ENCODE measurements at places on chromosomes 6 and 20.

GRCh38 chr20:37316775-37317170 is 27.3 kb downstream of the MANBAL start:
- no peak for DNase-seq

- no peak for DNase-seq
Measured at GRCh38 chr6:169862892-169863525, 111.6 kb downstream of the ERMARD start.

DNA sequence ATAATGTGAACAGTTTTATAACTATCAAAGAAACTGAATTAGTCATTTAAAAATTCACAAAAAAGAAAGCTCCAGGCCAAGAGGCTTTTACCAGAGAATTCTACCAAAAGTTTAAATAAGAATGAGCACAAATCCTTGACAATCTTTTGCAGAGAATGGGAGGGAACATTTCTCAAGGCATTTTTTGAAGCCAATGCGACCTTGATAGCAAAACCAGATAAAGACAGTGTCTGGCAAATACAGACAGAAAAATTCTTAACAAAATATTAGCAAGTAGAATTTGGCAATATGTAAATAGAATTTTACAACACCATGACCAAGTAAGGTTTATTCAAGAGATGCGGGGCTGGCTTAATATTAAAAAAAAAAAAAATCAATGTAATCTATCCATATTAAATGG is 41.7 kb downstream of the RNF24 start:
- no peak for DNase-seq

DNA sequence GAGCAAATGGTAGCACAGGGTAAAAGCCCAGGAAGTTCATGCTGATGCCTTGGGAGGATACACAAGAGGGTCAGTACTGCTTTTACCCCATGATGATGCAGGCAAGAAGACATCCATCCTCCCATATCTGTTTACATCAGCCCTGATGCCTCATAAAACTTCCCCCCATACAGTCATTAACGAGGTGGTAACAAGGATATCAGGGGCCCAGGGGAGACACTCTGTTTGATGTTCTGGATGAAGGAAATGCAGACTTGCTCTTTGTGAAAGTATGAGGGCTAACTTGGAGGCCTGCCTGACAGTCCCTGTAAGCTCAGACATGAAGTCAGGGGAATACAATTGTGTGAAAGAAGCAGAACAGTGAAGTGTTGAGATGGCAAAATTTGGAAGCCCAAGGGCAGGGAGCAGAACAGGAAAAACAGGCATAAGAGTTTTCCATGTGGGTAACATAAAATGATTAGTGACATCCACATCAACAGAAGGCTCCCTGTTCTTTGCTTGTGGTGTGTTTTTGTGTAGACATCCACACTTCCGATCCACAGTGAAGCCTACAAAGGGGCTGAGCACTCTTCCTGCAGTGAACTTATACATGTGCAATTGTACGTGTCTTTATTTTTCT is 813.4 kb downstream of the MAFB start:
- no peak for DNase-seq

DNA sequence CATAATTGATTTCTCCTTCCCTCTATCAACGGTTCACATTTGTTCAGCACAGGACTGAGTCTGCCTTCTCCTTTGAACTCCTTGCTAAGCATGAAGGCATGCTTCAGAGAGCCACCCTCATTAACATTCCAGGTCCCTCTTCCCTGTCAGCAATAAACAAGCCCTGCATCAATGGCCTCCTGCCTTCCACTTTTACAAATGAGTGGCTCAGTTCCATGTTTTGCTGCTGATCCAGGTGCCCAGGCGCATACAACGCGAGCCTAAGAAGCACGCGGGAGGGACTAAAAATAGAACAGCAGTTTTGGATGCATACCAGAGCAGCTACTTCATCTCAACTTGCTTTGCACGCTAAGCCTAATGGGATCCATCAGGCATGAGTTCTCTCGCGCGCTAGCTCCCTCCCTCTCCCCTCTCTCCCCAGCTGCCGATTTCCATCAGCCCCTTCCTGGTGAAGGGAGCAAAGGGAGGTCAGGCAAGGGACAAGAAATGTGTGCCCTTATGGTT is 53.4 kb downstream of the TRAF3IP2 start:
- DNase-seq: no peak

- no peak for DNase-seq
Measured at GRCh38 chr6:136803608-136804007, 11.3 kb upstream of the MAP3K5 start.

DNA sequence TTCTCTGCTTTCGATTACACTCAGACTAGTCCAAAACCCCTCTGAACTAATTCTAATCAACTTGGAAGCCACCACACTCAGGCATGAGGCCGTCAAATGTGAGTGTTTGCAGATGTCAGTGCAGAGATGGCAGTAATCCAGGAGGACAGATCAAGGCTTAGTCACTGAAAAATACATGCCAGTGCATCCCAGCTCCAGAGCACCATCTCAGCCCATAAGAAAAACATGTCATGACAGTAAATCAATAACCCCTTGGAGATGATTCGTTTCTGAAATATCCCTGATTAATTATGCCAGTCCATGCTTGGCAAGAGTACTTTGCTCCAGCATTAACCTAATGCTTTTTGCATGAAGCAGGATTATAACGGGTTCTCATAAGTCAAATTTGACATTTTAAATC is 179.5 kb downstream of the ADAT2 start:
- DNase-seq: no peak

DNA sequence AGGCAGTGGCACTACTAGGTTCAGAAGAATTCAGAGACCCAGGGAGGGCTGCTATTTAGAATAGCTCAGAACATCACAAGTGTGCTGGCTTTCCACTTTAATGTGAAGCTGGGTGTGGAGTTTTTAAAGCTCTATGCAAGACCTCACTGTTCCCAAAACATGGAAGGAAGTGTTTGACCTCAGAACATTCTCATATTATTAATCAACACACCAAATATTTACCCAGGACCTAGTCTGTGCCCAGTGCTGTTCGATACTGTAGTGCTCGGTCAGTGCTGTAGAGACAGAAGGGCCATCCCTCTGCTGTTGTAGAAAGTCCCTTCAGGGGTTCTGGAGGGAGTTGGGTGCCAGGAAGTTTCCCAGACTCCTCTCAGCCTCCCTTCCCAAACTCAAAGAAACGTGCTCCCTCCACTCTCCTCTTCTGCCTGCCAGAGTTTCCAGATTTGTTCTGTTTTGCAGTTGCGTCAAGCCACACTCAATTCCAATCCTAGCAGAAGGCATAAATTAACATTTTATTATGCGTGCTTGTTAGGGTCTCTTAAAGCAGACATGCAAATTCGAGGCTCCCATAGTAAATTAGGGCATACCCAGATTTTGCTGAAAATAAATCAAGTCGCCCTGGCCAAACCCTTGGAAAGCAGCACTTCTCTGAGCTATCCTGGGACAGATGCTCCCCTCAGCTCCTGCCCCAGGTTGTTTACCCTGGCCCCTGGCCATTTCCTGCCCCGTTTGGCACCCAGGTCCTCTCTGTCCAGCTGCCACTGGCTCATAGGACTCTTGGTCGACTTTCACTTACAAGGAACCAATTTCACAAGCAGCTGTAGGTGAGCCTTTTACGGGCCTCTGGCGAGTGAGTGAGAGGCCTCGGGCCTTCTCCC is 248.6 kb downstream of the HIVEP2 start:
- no peak for DNase-seq

- no peak for DNase-seq
Measured at GRCh38 chr6:1896897-1897296, 287.2 kb downstream of the FOXC1 start.

- no peak for DNase-seq
Measured at GRCh38 chr20:48051794-48052474, 266.7 kb upstream of the SULF2 start.

GRCh38 chr20:41524980-41525613 is 93.1 kb downstream of the CHD6 start:
- DNase-seq: no peak

GRCh38 chr6:75755704-75756103 is 6.7 kb downstream of the MYO6 start:
- DNase-seq: no peak

DNA sequence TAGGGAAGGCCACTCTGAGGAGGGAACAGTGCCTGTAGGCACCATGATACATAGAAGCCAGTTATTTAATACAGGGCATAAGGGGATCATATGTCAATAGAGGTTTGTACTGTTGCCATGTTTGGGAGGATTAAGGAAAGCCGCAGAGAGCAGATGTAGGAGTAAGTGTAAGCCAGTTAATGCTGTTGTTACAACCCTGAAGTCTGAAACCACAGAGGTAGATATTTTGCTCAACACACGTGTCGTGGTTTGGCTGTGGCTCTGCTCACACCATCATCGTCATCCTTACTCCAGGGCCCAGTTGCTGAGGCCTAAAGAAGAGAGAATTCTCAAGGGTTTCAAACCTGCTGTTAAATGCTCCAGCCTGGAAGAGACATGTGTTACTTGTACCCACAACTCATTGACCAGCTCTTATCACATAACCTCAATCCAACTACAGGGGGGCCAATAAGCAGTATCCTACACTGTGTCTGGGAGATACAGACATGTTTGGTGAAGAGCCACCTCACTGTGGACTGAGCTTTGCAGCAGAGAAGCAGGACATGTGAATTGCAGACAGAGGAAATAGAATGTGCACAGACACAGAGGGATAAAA is 31.0 kb upstream of the PSMF1 start:
- DNase-seq: no peak

GRCh38 chr6:52106994-52107393 is 19.6 kb upstream of the PKHD1 start:
- DNase-seq: no peak

- no peak for DNase-seq
Measured at GRCh38 chr20:8132484-8133309, 631 bp downstream of the PLCB1 start.

GRCh38 chr6:132730560-132730959 is 16.7 kb upstream of the VNN1 start:
- no peak for DNase-seq

DNA sequence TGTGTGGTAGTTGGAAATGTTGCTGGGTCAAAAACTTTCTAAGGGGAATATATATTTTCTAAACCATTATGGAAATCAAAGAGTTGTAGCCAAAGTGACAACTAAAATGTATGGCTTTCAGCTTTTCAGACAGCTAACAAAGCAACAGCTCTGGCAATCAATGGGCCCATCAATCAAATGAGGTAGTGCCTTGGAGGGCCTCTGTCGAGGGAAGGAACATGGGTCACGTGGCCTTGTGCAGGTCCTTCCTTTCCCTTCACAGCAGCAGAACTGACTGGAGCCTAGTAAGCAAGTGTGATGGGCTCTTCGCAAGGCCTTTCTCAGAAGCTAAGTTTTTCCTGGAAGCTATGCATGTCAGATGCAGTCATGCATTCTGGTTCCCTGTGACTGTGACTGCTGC is 17.9 kb downstream of the FAXC start:
- no peak for DNase-seq

GRCh38 chr6:127515234-127515793 is 3.8 kb downstream of the MTCL3 start:
- no peak for DNase-seq

- no peak for DNase-seq
Measured at GRCh38 chr6:68975064-68975463, 340.0 kb downstream of the ADGRB3 start.

GRCh38 chr20:24701027-24701426 is 231.6 kb downstream of the SYNDIG1 start:
- no peak for DNase-seq

DNA sequence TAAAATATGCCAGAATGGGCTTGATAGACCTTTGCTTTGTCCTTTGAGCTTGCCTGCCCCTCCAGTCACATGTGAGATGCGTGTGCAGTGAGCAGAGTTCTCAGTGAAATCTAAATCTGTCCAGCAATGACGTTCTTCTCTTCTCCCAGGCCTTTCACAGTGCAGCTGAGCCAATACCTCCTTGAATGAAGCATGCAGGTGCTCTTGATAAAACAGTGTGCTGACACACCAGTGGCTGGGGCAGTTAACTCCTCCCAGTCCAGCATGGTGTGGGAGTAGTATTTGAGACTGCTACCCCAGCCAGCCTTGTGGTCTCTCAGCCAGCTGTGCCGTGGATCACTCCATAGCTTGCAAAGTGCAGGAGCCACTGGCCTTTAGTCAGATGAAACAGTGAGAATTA is 240.5 kb downstream of the FARS2 start:
- no peak for DNase-seq
